GDM1 (cell line): ENCODE measurements at places on chromosomes 11 and 22.

- DNase-seq = no peak
Measured at GRCh38 chr22:19857382-19857781, 2.7 kb upstream of the GNB1L start.

DNA sequence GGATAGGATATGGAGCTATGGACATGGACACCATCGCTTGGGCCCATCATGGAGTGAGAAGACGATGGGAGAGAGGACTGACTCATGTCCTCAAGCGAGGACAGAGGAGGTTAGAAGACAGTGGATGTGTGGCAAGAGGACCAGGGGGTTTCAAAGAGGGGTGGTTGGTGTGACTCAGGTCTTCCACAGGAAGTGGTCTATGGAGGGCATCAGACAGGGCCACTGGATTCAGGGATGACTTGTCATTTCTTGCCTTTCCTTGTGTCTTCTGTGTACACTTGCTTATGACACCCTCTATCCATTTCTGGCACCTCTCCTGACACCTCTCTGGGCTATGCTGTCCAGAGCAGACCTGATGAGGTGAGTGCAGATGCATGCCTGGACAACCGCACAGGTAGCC lies 115.4 kb downstream of the OSBP2 start:
- DNase-seq = no peak

- DNase-seq = no peak
Measured at GRCh38 chr11:6545917-6546605, 49.0 kb downstream of the DNHD1 start.

DNA sequence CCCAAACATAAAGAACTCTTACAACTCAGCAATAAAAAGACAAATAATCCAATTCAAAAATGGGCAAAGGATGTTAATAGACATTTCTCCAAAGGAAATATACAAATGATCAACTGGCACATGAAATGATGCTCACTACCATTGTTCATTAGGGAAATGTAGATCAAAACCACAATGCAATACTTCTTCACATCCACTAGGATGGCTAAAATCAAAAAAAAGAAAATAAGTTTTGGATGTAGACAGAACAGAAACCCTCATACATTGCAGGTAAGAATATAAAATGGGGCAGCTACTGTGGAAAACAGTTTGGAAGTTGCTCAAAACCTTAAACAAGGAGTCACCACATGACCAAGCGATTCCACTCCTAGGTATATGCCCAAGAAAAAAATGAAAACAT lies 16.3 kb downstream of the SIK3 start:
- DNase-seq = no peak

DNA sequence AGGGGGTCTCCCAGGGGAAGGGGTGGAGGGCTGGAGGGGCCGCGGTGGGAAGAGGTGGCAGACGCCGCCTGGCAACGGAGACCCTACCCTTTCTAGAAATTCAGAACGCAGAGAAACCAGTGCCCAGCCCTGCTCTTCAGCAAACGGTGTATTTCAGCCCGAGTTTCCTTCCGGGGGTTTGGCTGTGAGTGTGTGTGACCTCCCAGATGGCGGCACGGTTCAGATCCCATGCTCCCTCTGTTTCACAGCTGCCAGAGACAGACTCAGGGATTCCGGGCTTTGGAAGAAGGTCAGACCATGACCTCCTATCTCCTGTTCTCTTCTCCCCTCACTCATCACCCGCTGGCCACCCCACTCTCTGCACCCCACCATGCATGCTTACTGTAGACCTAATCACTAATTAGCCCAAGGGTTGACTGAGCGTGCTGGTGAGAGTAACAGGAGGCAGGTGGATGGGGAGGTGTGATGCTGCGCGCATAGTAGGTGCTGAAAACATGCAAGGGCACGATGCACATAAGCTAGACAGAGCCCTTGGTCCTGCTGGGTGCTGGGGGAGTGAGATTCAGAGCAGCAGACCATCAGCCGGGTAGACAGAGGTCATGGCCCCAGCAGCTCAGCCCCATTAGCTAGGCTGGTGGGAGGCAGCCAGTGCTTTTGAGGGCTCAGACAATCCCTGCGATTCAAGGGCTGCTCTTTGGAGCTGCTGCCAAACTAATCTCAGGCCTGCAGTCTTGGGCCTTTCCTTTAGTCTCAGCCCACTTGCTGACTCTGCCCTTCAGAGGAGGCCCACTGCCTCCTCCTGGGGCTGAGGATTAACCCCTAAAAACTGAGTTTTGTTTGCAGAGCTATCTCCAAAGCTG lies 256.5 kb upstream of the CADM1 start:
- DNase-seq = no peak

DNA sequence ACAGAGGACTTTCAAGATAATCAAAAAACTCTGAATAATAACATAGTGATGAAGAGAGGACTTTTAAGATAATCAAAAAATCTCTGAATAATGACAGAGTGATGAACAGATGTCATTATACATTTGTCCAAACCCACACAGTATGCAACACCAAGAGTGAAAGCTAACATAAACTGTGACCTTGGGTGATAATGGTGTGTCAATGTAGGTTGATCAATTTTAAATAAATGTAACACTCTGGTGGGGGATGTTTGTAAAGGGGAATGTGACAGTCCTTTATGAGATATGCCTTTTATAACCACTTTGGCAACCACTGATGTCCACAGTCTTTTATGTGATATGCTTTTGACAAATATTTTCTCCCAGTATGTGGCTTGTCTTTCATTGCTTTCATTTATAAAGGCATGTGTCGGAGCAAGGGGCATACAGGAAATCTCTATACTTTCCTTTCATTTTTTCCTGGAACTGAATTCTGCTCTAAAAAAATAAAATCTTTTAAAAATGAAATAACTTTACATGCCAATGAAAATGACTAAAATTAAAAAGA lies 10.3 kb upstream of the OR9G1 start:
- DNase-seq = no peak
